Mesenteric fat pad (tissue), 1 donor: ENCODE measurements at places on chromosomes 3 and 15.

- DNase-seq = no peak
These were observed 92.3 kb upstream of the ADAMTS17 start for GRCh38 chr15:100434038-100434437.

- no peak for DNase-seq
These were observed 60.5 kb downstream of the COL6A5 start for GRCh38 chr3:130405956-130406355.

- peak; percentile 33 for DNase-seq
These were observed 22.3 kb upstream of the EPB42 start for GRCh38 chr15:43243020-43243645.

DNA sequence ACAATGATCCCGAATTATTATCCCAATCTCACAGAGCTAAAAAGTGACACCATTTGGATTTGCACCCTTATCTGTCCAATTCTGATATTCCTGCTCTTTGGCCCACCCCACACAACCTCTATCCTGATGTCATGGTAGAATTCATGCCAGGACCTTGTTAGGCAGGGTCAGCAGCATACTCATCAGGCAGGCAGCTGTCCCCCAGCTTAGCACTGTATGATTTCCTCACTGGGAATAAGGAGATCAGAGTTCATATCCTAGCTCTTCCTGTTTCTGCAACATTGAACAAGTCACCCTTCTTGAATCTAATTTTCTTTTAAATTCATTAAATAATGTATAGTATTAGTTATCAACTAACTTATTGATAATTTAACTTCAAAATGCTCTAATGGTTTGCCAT lies 12.0 kb upstream of the C3orf80 start:
- DNase-seq = no peak

- no peak for DNase-seq
These were observed 56.4 kb upstream of the NR2F2 start for GRCh38 chr15:96274087-96274440.

GRCh38 chr3:42205800-42206514 lies 60.0 kb downstream of the CCK start:
- DNase-seq = no peak

GRCh38 chr15:90268415-90268814 lies 2.9 kb downstream of the NGRN start:
- DNase-seq = no peak

- no peak for DNase-seq
These were observed 28.8 kb downstream of the CDIN1 start for GRCh38 chr15:36608180-36608579.

DNA sequence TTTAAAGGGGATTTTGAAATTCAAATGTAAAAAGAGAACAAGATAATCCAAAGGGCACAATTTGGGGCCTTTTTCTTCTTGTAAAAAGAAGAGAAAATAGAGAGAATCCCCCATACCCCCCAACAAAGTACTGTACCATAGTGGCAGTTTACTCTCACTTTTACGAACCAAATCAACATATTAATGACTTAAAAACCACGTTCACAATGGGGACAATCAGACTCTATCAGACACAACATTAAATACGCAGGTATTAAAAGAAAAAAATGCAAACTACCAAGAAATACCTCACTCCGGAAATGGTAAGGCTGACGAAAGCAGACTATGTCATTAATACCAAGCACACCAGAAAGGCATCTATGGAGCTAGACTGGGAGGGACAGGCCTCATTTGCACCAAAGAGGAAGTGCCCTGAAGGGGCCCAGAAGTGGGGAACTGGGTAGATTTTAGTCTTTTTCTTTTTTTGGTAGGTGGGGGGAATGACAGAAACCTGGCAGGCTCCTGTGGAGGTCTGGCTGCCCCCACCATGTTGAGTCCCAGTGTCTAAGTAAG lies 134.3 kb downstream of the TIGIT start:
- DNase-seq = no peak

DNA sequence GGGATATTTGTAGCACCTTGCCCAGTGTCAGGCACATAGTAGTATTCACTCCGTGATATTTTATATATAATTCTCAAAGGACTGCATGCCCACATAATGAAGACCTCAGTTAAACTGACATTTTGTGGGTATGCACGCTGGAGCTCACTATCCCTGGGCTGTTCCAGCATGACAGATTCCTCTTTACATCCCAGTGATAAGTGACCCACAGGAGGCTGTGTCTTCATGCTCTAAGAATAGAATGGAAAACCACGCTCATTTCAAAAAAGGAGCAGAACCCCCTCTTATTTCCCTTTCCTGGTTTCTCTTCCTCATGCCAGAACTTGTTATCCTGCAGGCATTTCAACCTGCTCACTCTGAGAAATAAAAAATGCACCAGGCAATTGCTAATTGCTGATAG lies 717.5 kb downstream of the AGBL1 start:
- no peak for DNase-seq

DNA sequence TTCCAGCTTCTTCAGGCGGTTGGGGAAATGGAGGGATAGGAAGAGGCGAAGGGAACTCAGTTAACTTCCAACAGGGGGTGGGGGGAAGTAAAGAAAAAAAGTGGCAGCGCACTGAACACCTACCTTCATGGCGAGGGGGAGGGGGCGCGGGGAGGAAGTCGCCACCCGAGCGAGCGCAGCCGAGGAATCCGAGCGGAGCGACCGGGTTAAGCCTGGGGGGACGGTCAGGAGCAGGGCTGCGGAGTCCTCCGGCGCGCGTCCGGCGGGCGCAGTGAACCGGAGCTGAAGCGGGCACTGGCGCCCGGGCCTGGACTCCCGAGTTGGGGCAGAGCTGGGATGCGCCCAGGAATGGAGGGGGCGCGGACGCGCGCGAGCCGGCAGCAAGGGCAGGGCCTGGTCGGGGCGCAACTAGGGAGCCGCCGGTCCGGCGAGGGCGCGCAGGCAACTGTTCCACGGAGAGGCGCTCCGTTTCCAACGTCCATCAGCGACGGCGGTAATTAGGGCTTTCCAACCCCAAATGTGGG lies at the start of gene WNT5A:
TSS of gene WNT5A (minus strand) at position 450 of the 524 bp plus-strand sequence. CDS start at position 129, 321 bp downstream.
- no peak for DNase-seq

DNA sequence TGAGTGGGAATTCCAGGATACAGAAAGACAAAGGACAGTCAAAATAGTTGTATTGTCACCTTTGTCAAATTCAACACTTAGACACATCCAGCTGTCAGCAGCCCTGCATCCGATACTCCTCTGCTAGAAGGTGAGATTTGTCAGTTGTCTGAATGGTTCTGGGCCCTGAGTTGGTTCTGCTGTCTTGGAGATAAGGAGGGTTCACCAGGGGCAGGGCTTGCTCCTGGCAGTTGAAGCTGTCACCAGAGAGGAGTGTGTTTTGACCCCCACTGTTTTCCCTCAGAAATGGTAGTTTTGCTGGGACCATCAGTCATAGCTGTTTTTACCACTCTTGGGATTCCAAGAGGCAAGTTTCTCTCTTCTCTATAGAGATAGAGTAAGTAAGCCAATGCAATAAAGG lies 3.2 kb upstream of the KY start:
- no peak for DNase-seq

DNA sequence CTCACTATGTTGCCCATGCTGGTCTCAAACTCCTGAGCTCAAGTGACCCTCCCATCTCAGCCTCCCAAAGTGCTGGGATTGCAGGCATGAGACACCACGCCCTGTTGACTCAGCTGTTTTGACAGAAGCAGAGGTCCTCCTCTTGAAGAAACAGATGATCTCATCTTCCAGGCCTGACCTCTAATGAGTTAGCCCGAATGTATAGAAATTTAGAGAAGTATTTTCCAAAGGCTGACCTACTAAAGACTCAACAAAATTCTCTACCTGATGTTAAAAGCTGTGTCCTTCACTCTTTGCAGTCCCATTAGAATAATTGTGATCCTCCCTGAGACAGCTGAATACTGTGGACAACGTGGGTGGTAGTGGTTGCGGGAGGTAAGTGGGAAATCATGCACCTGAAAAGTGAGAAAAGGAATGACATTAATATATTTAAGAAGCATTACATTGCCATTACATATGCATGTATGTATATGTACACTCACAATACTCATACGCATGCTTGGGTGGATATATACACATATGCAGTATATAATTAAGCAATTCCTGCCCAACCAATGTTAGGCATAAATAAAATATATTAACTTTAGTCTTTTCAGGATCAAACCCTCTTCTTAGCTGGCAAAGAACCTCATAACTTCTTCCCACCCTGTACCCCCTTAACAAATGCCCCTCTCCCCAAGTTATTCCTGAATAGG lies 204.6 kb upstream of the NR2F2 start:
- no peak for DNase-seq

- no peak for DNase-seq
These were observed 48.1 kb upstream of the CRBN start for GRCh38 chr3:3227640-3228039.

- DNase-seq = no peak
These were observed 689.9 kb upstream of the SEMA6D start for GRCh38 chr15:47027322-47027946.

- DNase-seq = no peak
These were observed 31.5 kb downstream of the ABHD2 start for GRCh38 chr15:89119489-89120478.

GRCh38 chr3:187807086-187807862 lies 62.0 kb upstream of the BCL6 start:
- DNase-seq = no peak

- no peak for DNase-seq
These were observed 8.2 kb downstream of the HDC start for GRCh38 chr15:50257332-50257731.

DNA sequence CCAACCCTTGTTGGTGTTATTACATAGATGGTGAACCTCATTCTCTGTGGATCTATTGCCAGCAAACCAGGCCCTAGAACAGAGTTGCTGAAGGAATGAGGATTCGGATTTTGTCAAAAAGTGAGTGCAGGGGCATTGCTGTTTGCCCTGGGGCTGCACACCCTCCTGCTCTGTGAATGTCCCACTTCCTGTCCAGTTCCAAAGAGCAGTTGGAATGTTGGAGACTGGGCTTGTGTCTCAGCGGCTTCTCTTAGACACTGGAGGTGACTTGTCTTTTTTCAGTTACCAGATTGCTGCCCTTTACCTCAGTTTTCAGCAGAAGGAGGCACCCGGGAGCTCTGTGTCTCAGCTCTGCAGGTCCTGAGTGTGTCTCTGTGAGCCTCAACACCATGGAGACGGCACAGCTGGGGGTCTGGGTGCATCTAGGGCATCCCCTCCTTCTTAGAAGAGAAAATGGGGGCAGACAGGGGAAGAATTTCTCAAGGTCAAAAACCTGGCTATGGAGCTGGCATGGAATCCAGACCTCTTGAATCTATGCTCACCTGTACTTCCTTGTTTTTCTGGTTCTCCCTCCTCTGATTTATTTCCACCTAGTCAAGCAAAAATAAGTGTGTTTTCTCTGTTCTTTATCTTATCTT lies 46.3 kb downstream of the LIMD1 start:
- DNase-seq = no peak

- DNase-seq = no peak
These were observed 1770.1 kb downstream of the OTOL1 start for GRCh38 chr3:163266731-163267130.

DNA sequence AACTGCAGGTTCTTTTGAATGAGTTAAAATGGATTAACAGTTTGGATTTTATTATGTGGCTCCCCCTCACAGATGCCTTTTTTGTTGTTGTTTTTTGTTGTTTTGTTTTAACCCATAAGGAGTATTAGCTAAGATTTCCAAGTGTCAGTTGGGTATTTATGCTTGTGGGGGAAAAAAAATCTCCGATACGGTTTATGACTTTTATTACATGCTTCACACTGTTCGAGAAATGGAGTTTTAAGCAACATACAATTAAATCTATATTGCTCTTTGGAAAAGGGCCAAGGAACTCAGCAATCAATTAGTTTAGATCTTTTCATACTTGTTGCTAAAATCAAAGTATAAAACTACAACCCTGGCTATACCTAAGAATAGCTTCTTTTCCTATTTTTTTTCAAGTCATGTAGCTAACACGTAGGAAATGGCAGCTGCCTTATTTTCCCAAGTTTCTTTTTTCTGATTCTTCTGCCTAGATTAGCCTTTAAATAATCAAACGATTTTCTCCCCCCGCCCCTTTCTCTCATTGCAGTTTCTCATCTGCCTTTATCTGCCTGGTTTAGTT lies 16.0 kb downstream of the NR2F2 start:
- DNase-seq = no peak

GRCh38 chr3:160577556-160578195 lies 12.3 kb upstream of the KPNA4 start:
- no peak for DNase-seq

- no peak for DNase-seq
These were observed 144.7 kb upstream of the IQSEC1 start for GRCh38 chr3:13217736-13218540.

DNA sequence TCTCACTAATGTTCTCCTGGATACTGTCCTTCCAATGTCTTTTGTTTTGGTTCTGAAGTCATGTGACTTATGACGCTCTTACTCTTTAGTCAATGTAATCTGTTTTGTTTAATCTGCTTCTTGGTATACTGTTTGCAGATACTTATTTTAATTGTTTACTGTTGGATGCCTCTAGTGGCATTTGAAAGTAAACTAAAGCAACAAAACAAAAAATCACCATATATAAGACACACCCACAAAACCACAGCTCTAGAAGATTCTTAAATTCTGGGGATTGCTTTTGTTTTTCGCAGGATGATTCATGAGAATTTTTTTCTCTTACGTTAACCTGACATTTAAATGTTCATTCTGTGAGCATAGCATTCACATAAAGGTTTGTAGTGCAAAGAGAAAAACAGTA lies 16.8 kb downstream of the SLC25A26 start:
- DNase-seq = no peak

- no peak for DNase-seq
These were observed 6.4 kb downstream of the WDR5B start for GRCh38 chr3:122409446-122409845.

- no peak for DNase-seq
These were observed 186.6 kb downstream of the CFAP20DC start for GRCh38 chr3:58863206-58863605.

DNA sequence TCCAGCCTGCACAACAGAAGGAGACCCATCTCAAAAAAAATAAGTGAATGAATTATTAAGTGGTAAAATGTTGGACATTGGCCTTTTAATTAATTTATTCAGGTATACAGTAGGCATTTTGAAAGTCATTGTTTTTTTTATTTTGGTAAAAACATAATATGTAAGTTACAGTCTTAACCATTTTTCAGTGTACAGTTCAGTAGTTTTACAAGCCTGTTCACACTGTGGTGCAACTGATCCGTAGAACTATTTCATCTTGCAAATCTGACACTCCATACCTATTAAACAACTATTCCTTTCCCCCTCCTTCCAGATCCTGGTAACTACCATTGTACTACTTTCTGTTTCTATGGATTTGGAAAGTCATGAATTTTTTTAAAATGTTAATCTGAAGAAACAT lies 36.1 kb upstream of the APH1B start:
- no peak for DNase-seq

- DNase-seq = no peak
These were observed 133.7 kb upstream of the C2CD4B start for GRCh38 chr15:62298811-62299210.

- peak; percentile 91 for DNase-seq
These were observed 17.1 kb upstream of the PLXND1 start for GRCh38 chr3:129623447-129624118.

GRCh38 chr3:160006282-160007163 lies 17.9 kb downstream of the IL12A start:
- DNase-seq = no peak
